ENCODE measurements at places on chromosomes 5 and 9. TPM values are rescaled to one million over a fixed set of nuclear protein-coding genes. Genes with fewer than 3 reads are reported as not detected.

GLRA1 gene
- total RNA-seq = not detected

SLC35A4 gene
- 23.2 TPM for total RNA-seq

RGS14 gene
- total RNA-seq = 8.3 TPM

KCNV2 gene
- not detected for total RNA-seq

CARTPT gene
- total RNA-seq = not detected

ANKRD31 gene
- total RNA-seq = under 0.01 TPM
